Thoracic aorta (tissue), 2 donors: ENCODE measurements at places on chromosomes 5 and 9. TPM values are rescaled to one million over a fixed set of nuclear protein-coding genes. Genes with fewer than 3 reads are reported as not detected.

Gene GALNT12
- total RNA-seq = 6.8 TPM

Gene SLC34A1
- total RNA-seq = not detected

Gene WNK2
- total RNA-seq = 4.7 TPM

Gene KCNT1
- total RNA-seq = 0.28 TPM

DNA sequence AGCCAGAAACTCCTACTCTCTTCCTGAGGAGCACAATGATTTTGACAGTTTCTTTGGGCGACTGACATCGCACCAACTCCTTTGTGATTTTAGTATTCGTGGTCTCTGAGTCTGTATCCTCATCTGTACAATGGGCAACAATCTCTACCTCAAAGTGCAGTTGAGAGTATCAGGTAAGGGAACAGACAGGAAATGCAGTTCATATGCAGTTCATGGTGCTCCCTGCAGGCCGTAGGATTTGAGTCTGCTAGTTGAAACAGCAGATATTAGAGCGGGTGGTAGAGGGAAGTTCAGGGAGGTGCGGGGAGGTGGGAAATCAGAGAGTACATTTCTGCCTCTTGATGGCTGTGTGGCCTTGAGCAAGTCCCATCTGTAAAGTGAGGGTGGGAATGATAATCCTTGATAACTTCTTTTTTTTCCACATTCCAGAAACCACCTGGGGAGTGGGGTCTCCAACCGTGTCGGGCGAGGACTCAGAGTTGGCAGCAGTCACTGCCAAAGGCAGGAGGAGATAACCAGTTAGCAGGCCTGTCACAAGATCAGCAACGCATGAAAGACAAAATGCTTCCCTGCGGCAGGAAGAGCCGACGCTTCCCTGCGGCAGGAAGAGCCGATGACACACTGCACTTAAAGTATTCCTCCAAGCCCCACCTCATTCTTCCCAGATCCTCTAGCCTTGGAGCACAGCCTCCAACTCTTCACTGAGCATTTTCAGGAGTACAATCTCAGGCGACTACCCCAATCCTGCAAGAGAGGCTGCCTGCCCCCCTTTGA, 6.0 kb upstream of the NEK6 start:
- no peak for DNase-seq

DNA sequence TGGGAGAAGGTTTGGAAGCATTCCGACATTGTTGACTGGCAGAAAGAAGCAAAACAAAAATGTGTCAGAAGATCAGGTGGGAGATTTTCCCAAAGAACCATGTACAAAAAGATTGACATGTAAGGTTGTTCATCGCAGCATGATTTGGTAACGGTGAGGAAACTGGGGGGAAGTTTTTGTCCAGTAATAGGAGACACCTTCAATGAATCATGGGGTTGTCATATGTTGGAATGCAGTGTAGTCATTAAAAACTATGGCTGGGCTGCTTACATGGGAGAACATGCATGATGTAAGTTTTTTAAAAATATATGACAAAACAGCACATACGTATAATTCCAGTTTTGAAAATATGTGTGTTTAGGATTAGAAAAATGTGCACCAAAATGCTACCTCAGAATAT, 50.5 kb downstream of the HSD17B3 start:
- no peak for DNase-seq

DNA sequence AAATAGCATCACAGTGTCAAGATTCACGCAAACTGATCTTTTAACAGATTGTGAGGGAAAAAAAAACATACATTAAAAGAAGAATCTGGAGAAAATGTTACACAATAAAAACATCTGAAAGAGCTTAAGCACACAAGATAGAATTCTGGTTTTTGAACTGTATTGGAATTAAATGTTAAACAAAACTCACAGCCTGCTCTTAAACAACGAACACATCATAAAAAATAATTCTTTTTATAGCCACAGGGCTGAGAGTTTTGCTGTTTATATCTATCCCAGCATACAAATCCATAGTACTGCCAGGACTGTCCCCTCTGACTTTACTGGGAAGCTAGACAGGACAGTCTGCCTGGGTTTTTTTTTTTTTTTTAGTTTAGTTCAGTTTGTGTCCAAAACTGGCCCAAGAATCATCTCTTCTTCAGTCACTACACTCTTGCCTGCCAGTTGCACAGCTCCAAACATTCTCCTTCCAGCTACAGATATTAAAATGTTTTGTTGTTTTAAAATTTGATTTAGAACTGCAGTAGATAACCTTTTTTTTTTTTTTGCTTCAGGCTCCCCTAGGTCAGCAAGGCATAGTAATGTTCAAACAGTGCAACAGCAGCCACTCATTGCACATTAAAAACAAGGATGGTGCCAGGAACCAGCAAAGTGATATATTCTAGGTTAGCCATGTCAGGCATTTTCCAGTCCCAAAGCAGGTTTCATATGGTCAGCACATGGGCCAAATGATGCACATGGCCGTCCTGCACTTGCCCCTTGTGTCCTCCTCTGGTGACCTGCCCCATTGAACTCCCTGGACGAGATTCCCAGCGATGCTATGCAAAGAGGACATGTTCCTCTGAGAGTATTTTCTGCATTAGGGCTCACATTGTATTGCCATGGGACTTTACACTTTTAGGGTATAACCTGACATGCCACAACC, 173.6 kb downstream of the ARL15 start:
- DNase-seq = no peak

GRCh38 chr9:97556036-97556720, 54.7 kb downstream of the TMOD1 start:
- DNase-seq = no peak

GRCh38 chr5:180390441-180391190, 37.5 kb upstream of the GFPT2 start:
- DNase-seq = no peak

GRCh38 chr5:156329171-156329611, 2.2 kb downstream of the SGCD start:
- no peak for DNase-seq

GRCh38 chr9:87670572-87671264, 55.2 kb upstream of the CTSL start:
- DNase-seq = no peak

DNA sequence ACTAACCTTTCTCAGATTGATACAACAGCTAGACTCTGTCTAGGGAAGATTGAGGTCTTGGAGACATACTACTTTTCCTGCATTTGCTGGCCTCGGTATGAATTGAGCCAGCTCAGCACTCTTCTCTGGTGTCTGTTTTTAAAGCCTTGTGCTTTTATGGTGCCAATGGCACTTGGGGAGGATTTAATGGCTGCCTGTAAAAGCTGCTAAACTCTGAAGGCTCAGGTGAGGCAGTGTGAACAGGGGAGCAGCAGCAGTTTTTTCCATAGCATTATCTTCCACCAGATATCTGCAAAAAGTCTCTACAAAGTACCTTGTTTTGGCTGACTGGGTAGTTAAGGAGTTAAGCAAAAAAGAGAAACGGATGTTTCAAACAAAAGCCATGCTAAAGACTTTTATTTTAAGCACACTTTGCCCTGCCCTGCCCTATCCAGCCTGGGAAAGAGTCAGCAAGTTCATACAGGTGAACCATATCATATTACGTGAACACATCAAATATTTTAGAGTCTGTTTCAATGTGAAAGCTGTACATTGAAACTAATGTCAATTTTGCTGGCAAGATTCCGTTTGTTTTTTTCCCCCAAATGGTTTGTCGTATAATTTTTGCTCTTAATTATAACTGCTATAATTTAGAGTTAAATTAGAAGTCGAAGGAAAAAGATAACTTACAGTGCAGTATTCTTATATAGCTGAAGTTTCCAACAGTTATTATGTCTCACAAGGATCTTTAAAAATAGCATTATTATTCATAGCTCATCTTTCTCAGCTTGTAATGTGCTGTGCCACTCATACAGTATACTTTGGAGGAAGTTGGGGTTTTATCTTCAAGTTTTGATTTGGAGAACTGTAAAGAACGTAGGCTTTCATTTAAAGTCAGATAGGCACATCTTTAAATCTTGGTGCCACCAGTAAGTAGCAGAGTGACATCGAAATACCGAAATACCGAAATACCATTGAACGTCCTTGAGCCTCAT, 424.1 kb upstream of the CD180 start:
- DNase-seq = no peak

DNA sequence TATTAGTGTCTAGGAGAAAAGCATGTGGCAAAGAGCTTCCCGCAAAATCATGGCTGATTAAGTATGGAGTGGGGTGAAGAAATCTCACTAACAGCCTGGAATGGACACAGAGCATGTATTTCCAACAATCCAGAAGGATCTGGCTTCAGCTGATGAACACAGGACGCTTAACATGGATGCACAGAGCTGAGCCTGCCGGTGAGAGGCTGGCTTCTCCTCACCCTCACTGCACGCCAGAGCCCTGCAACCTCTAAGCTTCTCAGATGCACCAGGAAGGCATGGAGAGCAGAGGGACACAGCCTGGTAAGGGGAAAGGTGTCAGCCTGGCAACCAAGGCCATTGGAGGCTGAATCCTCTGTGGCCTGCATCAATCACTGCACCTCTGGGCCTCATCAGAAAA, 298.5 kb downstream of the TRIM32 start:
- DNase-seq = no peak

- no peak for DNase-seq
Observed at GRCh38 chr5:143820451-143820850, 8.5 kb downstream of the HMHB1 start.

GRCh38 chr5:132410451-132411303, 41.2 kb downstream of the SLC22A5 start:
- DNase-seq = no peak

GRCh38 chr9:2262386-2263071, 247.4 kb downstream of the SMARCA2 start:
- DNase-seq = no peak
